ENCODE measurements at places on chromosomes 1 and 21.
A peak's percentile ranks its signal among the peaks of the same experiment; 100 is the strongest.

- H3K4me3 ChIP-seq: no peak overlapping the region
- H3K27me3 ChIP-seq: no peaks in the 10 kb centered on the region
- no peak overlapping the region for H3K27ac ChIP-seq
- H3K4me1 ChIP-seq: no peaks in the 10 kb centered on the region
Measured at GRCh38 chr1:228337031-228337564, 69.5 kb downstream of the TRIM11 start.

GRCh38 chr1:6578624-6579373, 995 bp upstream of the ZBTB48 start:
- H3K27me3 ChIP-seq: no peaks in the 10 kb centered on the region
- H3K36me3 ChIP-seq: no peaks in the 10 kb centered on the region
- H3K4me1 ChIP-seq: peaks cover 21% of the 10 kb centered on the region
- H3K4me3 ChIP-seq: peak overlapping the region; percentile 94
- peak overlapping the region; percentile 97 for H3K27ac ChIP-seq
- no peak for DNase-seq

DNA sequence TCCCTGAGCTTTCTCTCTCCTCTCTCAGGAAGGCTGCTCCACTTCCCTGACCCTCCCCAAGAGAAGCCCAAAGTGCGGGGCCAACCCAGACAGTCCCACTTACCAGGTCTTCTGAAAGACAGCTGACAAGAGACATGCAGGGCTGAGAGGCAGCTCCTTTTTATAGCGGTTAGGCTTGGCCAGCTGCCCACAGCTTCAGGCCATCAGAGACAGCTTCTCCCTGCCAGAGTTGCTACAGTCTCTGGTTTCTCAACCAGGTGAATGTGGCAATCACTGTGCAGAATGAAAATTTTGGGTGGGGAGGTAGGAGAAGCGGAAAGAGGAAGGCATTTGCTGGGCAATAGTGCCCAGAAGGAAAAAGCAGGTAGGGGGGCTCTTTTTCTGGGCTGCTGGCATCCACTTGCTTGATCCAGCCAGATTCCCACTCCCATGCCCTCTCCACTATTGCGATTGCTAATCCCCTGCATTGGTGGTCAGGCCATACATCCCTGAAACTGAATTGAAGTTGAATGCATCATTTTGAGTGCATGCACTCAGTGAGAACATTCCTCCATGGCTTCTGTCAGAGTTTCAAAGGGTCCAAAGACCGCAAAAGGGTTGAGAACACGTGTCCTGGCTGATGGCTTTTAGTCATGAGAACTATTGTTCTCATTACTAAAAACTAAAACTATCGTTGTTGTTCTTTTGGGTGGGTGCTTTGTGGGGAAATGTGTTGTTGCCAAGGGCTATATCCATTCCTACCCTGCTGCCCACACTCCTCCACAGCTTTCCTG, at the start of gene S100A8:
Gene S100A8, minus strand, starts transcription at position 136 of the 773 bp plus-strand sequence. CDS start 538 bp downstream, outside the sequence.
- H3K27me3 ChIP-seq: peaks cover 44% of the 10 kb centered on the region
- no peak for DNase-seq
- no peaks in the 10 kb centered on the region for H3K36me3 ChIP-seq
- no peak within 1 kb of the TSS for H3K4me3 ChIP-seq
- H3K4me1 ChIP-seq: no peaks in the 10 kb centered on the region

- no peaks in the 10 kb centered on the region for H3K36me3 ChIP-seq
- peaks cover 10% of the 10 kb centered on the region for H3K4me1 ChIP-seq
Measured at GRCh38 chr1:206029484-206029883, 5.8 kb upstream of the CTSE start.

- peak overlapping the region; percentile 95 for H3K27ac ChIP-seq
- H3K4me3 ChIP-seq: peak overlapping the region; percentile 67
- H3K27me3 ChIP-seq: no peaks in the 10 kb centered on the region
- peak; percentile 28 for DNase-seq
- H3K36me3 ChIP-seq: peaks cover 5% of the 10 kb centered on the region
Measured at GRCh38 chr1:183234660-183235476, 48.8 kb downstream of the LAMC2 start.

DNA sequence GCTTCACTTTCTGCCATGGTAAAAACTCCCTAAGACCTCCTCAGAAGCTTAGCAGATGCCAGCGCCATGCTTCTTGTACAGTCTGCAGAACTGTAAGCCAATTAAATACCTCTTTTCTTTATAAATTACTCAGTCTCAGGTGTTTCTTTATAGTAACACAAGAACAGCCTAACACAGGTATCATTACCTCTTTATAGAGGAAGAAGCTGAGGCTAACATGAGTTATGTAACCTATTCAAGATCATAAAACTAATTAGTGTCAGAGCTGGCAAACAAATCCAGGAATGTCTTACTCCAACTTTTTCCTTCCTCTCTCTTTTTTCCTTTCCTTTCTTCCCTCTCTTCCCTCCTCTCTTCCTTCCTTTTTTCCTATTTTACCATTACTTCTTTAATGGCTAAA, 9.3 kb downstream of the NTMT2 start:
- no peak overlapping the region for H3K27ac ChIP-seq
- H3K4me1 ChIP-seq: no peaks in the 10 kb centered on the region
- H3K4me3 ChIP-seq: no peak overlapping the region
- DNase-seq: no peak
- no peaks in the 10 kb centered on the region for H3K27me3 ChIP-seq
- no peaks in the 10 kb centered on the region for H3K36me3 ChIP-seq

DNA sequence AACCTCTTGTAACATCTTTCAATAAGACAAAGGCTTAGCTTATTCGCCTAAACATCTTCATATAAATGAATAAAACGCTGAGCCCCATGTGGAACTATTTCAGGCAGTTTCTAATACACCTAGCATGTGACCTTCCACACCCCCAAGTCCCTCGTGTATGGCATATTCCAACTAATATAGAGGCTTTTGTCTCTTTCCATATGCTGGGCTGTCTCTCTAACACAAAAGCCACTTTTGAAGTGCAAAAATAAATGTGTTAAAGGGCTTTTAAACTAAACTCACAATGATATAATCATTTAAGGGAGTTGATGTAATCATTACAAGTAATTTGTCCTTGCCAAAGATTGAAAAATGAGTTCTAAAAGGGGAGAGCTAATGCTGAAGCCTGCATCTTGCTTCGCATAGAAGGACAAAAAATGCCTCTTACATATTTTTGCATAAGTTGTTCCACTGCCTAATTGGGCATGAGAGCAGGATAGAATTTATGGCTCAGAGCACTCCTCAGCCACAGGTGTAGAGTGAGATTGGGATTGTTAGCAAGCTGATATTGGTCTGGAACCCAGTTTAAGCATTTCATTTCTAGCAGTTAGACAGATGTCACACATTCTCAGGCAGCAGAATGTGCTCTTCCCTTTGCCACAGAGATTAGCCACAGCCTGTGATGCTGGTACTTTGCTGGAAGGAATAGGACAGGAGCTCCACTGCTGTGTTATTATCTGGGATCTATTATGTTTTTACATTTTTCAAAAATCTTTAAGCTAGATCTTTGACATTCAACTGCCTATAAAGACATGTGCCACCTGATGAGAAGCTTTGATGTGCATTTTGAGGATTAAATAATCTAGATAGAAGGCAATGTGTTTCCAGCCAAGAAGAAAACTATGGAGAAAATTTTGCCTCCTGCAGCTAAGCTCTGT, 1044.4 kb downstream of the ADGRL2 start:
- H3K27ac ChIP-seq: no peak overlapping the region
- peaks cover 10% of the 10 kb centered on the region for H3K4me1 ChIP-seq
- no peaks in the 10 kb centered on the region for H3K27me3 ChIP-seq
- H3K4me3 ChIP-seq: no peak overlapping the region

DNA sequence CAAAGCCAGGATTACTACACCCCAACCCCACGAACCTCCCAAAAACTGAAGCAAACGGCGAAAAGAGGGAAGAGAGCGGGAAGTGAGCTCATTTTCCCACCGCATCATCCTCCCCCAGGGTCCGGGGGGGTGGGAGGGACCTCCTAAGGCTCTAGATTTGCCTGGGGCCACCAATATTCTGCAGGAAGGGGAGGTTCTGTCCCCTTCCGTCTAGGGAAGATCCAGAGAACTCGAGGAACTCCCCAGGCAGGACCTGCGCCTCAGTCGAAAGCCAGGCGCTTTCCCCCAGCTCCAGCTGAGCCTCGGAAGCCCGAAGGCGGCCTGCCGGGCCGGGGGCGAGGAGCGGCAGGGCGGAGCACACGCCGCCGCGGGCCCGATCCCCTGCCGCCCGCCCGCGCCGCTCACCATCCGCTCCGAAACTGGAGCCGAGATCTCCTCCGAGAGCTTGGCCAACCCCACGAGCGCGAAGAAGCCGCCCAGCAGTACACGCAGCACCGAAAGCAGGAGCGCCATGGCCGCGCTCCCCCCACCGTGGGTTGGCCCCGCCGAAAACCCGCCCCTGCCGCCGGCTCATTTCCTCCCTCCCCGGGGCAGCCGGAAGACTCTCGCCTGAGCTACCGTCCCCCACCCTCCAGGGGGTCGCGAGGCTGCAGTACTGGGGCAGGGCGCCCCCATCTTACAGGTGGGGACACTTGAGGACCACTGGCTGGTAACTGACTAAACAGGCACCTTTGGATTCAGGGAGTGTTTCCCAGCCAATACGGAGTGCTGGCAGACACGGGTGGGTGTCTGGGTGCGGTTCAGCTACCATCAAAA, at the start of gene TMEM35B:
Gene TMEM35B, minus strand, starts transcription at position 555 of the 816 bp plus-strand sequence. Its CDS starts 42 bp downstream, at position 513.
- peak within 1 kb of the TSS; percentile 95 for H3K4me3 ChIP-seq
- peak within 1 kb of the TSS; percentile 88 for H3K27ac ChIP-seq
- peaks cover 15% of the 10 kb centered on the region for H3K4me1 ChIP-seq

DNA sequence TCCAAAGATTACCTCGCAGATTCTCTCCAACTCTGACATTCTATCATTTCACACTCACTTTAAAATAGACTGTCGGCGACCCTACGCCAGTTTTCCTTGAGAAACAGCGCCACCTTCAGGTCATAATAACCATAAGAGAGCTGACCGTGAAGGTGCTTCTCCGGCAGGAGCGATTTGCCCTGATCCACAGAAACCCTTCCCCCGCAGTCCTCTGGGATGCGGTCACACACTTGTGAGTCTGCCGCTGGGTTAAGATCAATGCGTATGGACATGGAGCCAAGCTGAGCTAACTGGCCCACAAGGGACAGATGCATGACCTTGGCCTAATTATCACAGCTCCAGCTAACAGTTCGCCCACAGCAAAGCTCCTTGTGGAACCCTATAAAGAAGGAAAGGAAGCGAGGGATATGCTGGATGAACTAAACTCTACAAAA, 32.8 kb upstream of the IFNAR2 start:
- no peak for DNase-seq
- H3K36me3 ChIP-seq: no peaks in the 10 kb centered on the region
- H3K27me3 ChIP-seq: peaks cover 35% of the 10 kb centered on the region
- no peak overlapping the region for H3K4me3 ChIP-seq
- peaks cover 23% of the 10 kb centered on the region for H3K4me1 ChIP-seq

- peaks cover 7% of the 10 kb centered on the region for H3K4me1 ChIP-seq
- no peak overlapping the region for H3K4me3 ChIP-seq
- no peak for DNase-seq
- no peaks in the 10 kb centered on the region for H3K27me3 ChIP-seq
Measured at GRCh38 chr1:212042436-212042835, 6.9 kb downstream of the DTL start.

DNA sequence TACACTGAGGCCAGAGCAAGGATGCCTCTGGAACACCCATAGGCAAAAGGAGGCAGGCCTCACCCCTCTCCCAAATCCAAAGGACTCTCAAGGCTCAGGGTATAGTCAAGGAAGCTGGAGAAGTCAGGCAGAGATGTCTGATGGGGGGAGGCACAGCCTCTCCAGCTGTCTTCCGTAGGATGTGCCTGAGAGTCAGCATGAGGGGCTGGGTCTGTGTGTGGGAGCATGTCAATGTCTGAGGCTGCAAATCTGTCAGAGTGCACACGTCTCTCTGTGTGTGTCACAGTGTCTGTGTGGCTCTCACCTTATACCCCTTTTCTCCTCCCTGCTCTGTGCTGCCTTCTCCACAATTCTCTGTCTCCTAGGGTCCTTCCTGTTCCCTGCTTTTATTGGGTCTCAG, 4.0 kb downstream of the HPCAL4 start:
- no peak overlapping the region for H3K4me3 ChIP-seq
- DNase-seq: no peak
- peaks cover 95% of the 10 kb centered on the region for H3K27me3 ChIP-seq
- peaks cover 2% of the 10 kb centered on the region for H3K36me3 ChIP-seq
- H3K4me1 ChIP-seq: peaks cover 10% of the 10 kb centered on the region
- H3K27ac ChIP-seq: no peak overlapping the region

- peaks cover 2% of the 10 kb centered on the region for H3K36me3 ChIP-seq
- no peaks in the 10 kb centered on the region for H3K27me3 ChIP-seq
- no peak for DNase-seq
- H3K27ac ChIP-seq: no peak overlapping the region
- H3K4me3 ChIP-seq: no peak overlapping the region
Measured at GRCh38 chr1:117014209-117014608, 12.6 kb downstream of the CD101 start.

- no peaks in the 10 kb centered on the region for H3K4me1 ChIP-seq
- peaks cover 19% of the 10 kb centered on the region for H3K27me3 ChIP-seq
- no peak for DNase-seq
- no peak overlapping the region for H3K27ac ChIP-seq
Measured at GRCh38 chr1:107954719-107955415, 10.1 kb downstream of the VAV3 start.

DNA sequence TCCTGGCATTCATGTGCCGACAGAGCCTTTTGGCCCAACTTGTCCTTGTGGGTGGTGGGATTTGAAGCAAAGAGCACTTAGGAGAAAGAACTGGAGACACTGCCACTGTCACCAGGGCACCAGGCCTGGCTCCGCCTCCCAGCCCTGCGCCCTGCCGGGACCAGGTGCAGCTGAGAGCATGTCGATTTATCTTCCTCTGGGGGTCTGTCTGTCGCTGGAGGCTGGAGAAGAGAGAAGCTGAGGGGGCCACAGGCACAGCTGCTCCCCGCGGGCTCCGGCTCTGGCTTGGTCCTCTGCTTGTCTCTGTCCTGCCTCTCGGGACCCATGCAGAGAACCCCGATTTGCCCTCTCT, 28.2 kb downstream of the PCNT start:
- H3K27ac ChIP-seq: no peak overlapping the region
- no peaks in the 10 kb centered on the region for H3K4me1 ChIP-seq
- H3K36me3 ChIP-seq: peaks cover 23% of the 10 kb centered on the region
- H3K4me3 ChIP-seq: no peak overlapping the region
- no peaks in the 10 kb centered on the region for H3K27me3 ChIP-seq

DNA sequence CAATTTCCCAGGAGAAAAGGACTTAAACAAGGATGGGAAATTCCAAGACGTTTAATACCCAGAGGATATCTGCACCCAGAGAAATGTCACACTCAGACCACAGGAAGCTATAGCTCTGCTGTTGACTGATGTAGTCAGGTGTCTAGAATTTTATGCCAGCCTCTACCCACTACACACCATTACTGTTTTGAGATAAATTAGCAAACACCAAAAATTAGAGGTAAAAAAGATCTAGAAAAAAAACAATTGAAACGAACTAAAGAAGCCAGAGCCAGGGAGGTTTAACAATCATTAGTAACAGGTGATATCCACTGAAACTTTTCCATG, 519.9 kb downstream of the SMYD3 start:
- H3K27me3 ChIP-seq: no peaks in the 10 kb centered on the region
- no peak for DNase-seq
- H3K27ac ChIP-seq: peak overlapping the region; percentile 76
- H3K4me1 ChIP-seq: peaks cover 29% of the 10 kb centered on the region
- no peaks in the 10 kb centered on the region for H3K36me3 ChIP-seq

GRCh38 chr1:90717356-90717664, 208 bp upstream of the BARHL2 start:
- no peaks in the 10 kb centered on the region for H3K36me3 ChIP-seq
- no peak for DNase-seq
- peak overlapping the region; percentile 56 for H3K4me3 ChIP-seq
